ENCODE measurements at places on chromosomes 1 and 21.

GRCh38 chr1:167430849-167431242 lies 87.5 kb downstream of the CD247 start:
- ATAC-seq: peak; percentile 71

DNA sequence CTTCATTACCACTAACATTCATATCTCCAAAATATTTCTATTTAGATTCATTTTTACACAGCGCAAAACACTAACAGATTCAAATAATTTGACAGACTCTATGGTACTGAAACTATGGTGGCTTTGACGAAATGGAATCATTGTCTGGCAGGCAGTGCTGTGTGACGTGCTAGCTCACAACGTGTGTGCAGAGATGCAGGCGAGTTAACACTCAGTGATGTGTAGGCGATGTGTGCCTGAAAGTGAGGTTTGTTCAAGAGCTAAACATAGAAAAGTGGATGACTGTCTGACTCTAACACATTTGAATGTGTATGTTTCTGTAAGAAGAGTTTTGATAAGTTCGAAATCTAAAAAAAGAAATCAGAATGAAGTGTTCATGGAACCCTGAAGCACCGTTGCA lies 97.7 kb downstream of the RYR2 start:
- ATAC-seq: no peak

DNA sequence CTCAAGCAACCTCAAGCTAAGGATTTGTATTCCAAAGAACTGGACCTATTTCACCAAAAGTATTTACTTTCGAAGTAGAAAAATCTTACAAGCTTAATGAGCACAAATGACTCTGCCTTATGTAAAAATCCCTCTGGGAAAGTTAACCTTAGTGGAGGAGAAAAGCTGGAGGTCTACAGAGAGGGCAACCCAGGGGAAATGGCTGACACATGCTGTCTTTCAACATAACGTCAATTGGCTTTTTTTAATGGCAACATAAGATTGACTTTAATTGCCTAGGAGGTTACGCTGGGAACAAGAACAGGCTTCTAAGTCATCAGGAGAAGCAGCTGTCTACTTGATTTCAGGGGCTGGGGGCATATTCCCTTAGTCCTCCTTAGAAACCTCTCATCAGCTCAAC lies 52.3 kb downstream of the UTP25 start:
- no peak for ATAC-seq

DNA sequence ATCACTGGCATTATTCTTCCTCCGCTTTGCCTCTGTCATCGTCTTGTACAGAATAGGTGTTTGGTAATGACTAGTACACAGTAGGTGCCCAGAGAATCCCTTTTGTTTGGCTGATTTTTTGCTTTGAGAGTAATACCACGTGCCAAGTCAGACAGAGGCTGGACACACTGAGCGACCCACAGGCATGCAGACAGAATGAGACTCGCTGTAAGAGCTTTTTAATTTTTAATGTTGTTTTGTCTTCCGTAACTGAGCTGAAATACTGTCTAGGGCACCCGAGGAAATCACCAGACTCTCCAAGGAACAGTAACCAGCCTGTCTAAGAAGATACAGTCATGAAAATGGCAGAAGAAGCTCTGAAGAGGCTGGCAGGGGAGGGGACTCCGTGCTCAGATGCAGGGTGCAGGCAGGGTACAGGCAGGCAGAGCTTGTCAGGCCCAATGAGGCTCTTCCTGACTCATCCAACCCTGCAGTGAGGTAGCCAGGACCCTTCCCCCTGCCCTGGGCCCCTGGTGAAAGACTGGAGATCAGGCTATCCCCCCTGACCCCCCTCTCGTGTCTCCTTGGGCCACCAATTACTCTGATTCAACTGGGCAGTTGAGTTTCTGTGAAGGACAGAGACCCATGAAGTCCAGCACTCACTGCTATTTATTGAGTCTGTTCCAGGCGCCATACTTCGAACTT lies 60.1 kb upstream of the ECE1 start:
- no peak for ATAC-seq

- ATAC-seq: no peak
Measured at GRCh38 chr1:72000809-72001208, 281.5 kb downstream of the NEGR1 start.

All from stimulated activated memory B cell treated with anti-CD40 and anti-IgM and Interleukin-4, amounts not matched to agents 10 μg/mL and 1 μg/mL and 100 μg/mL, for 72 hours (primary cell).